Fibroblast of skin of right biceps (primary cell): ENCODE measurements at places on chromosomes 16 and 17.

GRCh38 chr17:40417258-40417608 lies 463 bp downstream of the TOP2A start:
- peak; percentile 26 for DNase-seq

DNA sequence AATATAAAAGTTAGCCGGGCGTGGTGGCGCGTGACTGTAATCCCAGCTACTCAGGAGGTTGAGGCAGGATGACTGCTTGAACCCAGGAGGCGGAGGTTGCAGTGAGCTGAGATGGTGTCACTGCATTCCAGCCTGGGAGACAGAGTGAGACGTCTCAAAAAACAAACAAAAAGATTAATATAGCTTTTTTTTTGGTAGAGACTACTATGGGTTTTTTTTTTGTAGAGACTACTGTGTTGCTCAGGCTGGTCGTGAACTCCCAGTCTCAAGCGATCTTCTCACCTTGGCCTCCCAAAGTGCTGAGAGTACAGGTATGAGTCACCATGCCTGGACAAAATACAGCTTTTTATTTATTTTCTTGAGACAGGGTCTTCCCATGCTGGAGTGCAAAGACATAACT lies 20.2 kb downstream of the ZNRF1 start:
- DNase-seq, result no peak

DNA sequence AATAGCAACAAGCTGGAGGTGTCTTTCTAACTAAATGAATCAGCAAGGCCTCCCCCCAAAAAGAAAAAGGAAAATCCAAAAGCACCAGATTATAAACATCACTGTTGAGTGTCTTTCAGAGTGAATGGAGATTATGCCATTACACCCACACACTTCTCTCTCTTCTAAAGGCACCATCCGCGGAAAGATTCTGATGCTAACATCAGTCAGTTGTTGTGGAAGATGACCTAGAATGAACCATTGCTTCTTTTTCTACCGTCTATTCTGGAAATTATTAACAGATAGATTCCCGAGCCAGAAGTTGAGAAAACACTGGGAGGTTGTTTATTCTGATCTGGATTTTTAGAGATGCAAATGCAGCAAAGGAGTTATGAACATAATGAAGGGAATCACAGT lies 60.9 kb upstream of the FAM20A start:
- no peak for DNase-seq

DNA sequence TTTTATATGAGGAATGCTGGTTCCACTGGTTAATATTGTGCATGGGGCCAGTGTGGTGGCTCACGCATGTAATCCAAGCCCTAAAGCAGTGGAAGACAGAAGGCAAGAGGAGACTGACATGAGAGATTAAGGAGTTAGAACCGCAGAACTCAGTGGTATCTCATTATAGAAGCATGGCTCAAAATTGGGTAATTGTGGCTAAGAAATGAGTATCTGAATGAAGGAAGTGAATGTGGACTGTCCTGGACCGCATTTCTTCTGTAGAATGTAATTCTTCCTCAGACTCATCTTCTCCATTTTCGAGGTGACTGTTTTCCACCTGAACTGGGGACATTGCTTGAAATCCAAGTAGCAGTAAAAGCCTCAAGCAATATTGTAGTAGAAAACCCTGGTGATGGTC lies 42.6 kb upstream of the CDR2 start:
- no peak for DNase-seq

DNA sequence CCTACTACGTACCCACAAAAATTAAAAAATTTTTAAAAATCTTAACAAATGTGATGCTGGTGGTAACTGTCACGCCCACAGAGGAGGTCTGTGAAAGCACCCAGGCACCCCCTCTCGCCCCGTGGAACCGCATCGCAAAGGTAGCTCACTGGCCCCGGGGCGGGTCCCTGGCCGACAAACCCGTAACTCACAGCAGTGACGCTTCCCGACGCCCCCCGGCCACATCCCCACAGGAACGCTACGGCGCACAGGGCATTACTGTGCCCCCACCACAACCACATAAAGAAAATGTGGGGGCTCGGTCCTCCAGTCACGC lies 366 bp downstream of the ANKS3 start:
- no peak for DNase-seq

- DNase-seq, result peak; percentile 36
Observed at GRCh38 chr17:47844227-47844626, 3.2 kb upstream of the SCRN2 start.

DNA sequence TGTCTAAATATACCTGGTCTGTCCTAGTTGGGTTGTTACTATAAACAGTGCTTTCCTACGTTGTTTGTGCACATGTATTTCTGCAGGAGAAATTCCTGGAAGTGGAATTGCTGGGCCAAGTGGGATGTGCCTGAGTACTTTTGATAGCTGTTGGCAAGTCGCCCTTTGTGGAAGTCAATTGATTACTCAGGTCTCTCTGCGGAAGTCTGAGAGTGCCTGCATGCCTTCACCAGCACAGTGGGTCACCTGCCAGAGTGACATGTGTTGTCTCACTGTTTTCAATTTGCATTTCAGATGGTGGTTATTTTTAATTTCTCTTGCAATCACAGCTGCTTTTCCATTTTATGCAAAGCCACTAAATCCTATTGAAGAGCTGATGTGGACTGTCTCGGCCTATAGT lies 2.3 kb upstream of the MVD start:
- DNase-seq, result no peak

DNA sequence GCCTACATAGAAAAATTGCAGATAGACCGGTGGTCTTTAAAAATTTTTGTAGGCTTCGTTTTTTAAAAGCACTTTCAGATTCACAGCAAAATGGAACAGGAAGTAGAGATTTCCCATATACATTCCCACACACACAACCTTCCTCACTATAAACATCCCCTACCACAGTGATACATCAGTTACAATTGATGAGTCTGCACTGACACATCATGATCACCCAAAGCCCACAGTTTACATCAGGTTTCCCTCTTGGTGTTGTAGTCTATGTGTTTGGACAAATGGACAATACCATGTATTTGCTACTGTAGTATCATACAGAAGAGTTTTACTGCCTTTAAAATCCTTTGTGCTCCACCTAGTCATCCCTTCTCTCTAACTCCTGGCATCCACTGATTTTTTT lies 113.9 kb upstream of the ADAMTS18 start:
- peak; percentile 65 for DNase-seq

GRCh38 chr16:86388976-86389375 lies 121.4 kb upstream of the FOXF1 start:
- DNase-seq, result no peak

DNA sequence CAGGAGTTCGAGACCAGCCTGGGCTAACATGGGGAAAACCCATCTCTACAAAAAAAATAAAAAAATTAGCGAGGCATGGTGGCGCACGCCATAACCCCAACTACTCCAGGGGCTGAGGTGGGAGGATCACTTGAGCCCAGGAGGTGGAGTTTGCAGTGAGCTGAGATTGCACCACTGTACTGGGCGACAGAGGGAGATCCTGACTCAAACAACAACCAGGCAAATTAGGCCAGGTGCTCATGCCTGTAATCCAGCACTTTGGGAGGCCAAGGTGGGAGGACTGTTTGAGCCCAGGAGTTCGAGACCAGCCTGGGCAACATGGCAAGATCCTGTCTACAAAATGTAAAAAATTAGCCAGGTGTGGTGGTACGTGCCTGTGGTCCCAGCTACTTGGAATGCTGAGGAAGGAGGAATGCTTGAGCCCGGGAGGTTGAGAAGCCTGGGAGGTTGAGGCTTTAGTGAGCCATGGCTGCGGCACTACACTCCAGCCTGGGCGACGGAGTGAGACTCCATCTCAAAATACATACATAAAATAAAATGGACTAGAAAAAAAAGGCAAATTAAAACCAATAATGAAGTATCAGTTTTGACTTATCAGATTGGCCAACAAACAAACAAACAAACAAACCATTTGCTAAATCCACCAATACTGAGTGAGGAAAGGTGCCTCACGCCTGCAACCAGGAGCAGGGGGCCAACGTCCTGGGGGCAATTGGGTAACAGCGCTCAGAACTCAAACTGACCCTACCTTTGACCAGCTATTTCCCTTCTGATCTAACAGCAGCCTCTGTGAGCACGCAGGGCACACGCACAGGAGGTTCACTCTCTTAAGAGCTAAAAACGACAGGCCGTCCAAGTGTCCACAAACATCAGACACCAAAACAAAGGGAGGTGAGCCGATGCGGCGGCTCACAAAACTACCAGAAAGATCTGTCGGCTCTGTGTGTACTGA lies 19.4 kb upstream of the FASN start:
- no peak for DNase-seq

DNA sequence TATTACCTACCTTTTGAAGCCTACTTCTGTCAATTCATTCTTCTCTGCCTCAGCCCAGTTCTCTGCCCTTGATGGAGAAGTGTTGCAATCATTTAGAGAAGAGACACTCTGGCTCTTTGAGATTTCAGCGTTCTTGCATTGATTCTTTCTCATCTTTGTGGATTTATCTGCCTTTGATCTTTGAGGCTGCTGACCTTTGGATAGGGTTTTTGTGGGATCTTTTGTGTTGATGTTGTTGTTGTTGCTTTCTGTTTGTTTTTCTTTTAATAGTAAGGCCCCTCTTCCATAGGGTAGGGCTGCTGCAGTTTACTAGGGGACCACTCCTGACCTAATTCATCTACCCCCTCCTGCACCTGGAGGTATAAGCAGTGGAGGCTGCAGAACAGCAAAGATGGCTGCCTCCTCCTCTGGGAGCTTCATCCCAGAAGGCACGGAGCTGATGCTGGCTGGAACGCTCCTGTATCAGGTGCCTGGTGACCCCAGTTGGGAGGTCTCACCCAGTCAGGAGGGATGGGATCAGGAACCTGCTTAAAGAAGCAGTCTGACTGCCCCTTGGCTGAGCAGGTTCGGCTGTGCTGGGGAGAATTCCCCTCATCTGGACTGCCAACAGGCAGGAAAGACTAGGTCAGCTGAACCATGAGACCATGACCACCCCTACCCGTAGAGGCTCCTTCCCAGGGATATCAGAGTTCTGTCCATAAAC lies 28.0 kb downstream of the NFATC3 start:
- DNase-seq, result no peak

DNA sequence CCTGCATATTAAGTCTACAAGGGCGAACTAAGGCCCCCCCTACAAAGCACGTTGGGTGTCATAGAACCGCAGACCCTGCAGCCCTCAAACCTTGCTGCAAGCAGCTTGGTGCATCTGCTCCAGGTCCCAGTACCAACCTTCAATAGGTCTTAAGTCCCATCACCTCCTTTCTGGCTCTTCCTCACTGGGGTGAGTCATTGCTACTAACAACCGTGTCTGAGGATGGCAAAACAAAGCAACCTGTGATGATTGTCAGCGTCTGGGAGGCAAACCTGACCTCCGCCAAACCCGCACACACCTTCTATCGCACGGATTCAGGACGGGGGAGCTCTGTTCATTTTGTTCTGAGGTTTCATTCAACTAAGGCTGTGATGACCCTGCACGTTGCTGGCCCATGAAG lies 138.9 kb downstream of the SLC39A11 start:
- DNase-seq, result no peak

GRCh38 chr16:9103546-9103945 lies 12.1 kb downstream of the HAPSTR1 start:
- no peak for DNase-seq
